ENCODE measurements at places on chromosomes 3 and 15. TPM values are rescaled to one million over a fixed set of nuclear protein-coding genes. Genes with fewer than 3 reads are reported as not detected.
A peak's percentile ranks its signal among the peaks of the same experiment; 100 is the strongest.

DNA sequence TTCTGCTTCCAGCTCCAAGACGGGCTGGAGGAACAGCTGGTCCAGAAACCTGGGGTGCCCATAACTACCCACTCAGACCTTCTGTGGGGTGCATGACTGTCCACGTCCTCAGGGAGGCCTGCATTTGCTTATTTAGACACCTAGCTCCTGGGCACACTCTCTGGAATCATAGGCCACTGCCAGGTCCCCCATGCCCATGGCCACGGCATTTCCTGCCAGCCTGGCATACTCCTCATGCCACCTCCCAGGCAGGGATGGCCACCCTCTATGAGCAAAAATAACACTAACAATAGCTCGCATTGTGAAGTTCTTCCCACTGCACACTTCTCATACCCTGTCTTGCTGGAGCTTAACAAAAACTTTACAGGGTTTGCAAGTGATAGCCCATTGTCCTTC, 166.9 kb upstream of the TPM1 start:
- DNase-seq = no peak

- DNase-seq = no peak
Measured at GRCh38 chr15:52765785-52766184, 24.4 kb downstream of the ONECUT1 start.

DNA sequence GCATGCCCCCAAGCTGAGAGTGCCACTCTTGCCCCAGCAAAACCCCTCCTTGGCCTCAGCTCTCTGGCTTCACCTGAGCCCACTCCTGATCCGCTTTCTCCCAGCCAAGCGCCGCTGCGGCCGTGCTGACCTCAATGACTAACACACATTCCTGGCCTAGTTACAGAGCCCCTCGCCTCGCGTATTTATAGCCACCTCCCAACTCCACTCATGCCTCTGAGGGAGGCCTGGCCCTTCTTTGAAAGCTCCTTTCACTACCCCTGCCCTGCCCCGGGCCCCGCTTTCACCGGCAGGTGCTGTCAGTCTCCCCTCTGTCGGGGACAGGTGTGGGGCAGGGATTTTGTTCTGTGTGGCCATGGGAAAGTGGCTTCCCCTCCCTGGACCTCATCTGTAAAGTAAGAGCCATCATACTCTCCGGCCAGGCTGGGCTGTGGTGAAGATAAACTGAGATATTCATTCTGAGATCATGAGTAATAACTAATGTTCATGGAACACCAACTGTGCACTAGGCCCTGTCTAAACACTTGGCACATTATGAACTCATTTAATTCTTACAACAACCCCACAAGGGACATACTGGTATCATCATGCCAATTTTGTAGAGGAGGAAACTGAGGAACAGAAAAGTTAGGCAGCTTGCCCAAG, 13.2 kb upstream of the ATP2B2 start:
- no peak for DNase-seq

DNA sequence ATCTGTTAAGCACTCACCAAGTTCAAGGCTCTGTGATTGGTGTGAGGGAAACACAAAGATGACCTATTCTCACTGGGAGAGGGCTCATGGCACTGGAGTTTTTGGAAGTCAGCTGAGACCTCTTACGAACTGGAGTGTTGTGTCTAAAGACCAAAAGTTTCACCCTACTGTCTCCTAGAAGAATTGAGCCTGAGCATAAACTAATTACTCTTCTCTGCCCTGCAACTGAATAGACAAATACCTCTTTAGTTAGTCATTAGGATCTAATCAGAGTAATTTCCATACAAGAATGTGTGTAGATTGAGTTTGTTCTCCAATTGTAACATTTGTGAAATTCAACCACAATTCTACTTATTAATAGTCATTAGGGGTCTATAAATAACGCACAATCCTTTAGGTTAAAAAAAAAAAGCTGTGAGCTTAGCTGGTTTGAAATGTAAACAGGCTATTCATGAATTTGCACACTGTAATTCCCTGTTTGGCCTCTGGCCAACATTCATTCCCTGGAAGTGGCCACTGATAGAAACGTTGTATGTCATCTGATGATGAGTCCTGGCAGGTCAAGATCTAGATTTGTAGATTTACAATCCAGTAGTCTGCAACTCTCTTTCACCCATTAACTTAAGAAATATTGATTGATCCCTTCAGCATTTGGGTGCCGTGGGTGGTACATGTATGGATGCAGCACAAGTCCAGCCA, 76.8 kb upstream of the SOX14 start:
- DNase-seq = no peak

DNA sequence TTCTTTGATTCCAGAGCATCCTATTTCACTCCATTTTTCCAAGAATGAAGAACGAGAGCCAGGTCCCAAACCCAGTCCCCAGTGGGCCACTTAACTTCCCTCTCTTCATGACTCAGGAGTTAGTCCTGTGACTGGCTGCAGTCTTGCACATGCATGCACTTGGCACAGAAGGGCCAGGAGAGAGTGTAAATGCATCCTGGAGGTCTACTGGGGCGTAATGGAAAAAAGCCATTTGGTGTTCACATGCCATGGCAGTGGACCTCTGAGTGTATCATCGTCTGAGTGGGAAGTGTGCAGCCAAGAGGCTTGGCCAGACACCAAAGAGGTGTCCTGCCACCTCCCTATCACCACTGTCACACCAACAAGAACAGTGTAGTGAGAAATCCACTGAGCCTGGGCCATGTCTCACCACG, 15.1 kb upstream of the RFTN1 start:
- no peak for DNase-seq

GRCh38 chr15:38671006-38671387, 106.4 kb upstream of the RASGRP1 start:
- DNase-seq = no peak

SLCO2A1 gene
- total RNA-seq = 17.6 TPM

- no peak for DNase-seq
Measured at GRCh38 chr15:40739854-40740253, 15.2 kb downstream of the RMDN3 start.

DPPA2 gene
- total RNA-seq = not detected

IVD gene
- total RNA-seq = 43.6 TPM

DNA sequence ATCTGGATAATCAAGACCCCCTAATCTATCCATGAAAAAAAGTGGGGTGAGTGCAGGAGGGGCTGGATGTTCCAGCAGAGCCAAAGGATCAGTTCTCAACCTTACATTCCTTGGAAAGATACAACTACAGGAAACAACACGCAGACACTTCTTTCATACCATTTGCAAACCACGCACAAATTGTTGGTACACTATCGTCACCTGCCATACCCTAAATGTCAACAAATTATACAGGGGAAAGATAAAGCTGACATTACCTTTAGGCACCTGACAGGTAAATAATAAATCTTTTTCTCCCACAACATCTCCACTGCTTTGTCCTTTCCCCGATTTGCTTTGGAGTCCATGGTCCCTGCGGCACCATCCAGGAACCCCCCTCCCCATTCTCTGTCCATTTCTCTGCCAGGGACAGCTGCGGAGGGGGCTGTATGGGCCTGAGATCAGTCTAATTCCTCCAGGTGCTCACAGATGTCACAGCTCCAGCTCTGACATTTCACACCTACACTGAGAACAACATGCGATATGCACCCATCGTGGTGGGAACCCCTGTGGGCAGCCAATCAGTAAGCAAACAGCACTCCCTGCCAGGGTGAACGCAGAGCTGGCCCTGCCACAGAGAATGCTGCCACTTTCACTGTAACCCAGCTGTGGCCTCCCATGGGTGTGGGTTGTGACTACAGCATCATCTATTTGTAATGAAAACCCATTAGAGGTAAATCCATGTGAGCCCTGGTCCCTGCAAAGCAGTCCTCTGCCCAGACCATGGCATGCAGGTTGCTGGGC, 37.7 kb upstream of the BCL2L10 start:
- no peak for DNase-seq

DNASE1L3 gene
- 2.2 TPM for total RNA-seq

GPR62 gene
- total RNA-seq = 0.11 TPM

FSD2 gene
- total RNA-seq = not detected

MAP2K1 gene
- 36.8 TPM for total RNA-seq

CEMIP gene
- 0.26 TPM for total RNA-seq

QARS1 gene
- total RNA-seq = 229 TPM

- DNase-seq = no peak
Measured at GRCh38 chr15:52137432-52138357, 25.1 kb upstream of the BCL2L10 start.

DNAH1 gene
- 3.5 TPM for total RNA-seq

ST3GAL6 gene
- 3.3 TPM for total RNA-seq

- peak; percentile 60 for DNase-seq
Measured at GRCh38 chr3:46090161-46090591, 62.9 kb upstream of the XCR1 start.

DNA sequence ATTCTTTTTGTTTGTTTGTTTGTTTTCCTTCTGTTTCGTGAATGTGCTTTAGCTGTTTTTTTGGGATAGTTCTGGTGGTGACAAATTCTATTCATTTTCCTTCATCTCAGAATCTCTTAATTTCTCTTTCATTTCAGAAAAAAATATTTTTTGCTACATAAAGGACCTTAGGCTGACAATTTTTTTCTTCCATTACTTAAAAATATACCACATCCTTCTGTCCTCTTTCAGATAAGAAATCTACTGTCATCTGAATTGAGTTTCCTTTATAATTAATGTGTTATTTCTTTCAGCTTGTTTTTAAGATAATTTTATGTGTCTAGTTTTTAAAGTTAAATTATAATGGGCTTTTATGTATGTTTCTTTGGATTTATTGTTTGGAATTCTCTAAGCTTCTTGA, 47.6 kb downstream of the IL16 start:
- no peak for DNase-seq

- DNase-seq = no peak
Measured at GRCh38 chr15:90497376-90497775, 32.3 kb upstream of the CRTC3 start.

- DNase-seq = no peak
Measured at GRCh38 chr3:149450281-149450680, 24.2 kb upstream of the TM4SF4 start.

DNA sequence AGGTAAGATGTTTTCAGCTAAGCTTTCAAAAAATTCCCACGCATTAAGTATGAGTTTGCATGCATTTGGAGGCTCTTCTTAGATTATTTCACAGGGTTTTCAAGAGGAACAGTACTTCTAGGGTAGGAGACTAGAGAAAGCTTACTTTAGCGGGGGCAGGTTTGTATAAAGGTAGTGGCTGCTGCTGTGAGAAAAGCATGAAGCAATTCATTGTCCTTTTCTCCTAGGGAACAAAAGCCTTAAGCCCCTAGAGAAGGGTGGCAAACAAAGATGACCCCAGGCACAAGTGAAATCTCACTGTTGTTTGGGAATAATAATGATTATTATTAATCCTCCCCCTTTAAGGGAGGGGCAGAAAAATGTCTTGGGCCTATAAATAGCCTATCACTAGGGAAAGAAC, 310.7 kb downstream of the DIPK2A start:
- no peak for DNase-seq

CLDN1 gene
- total RNA-seq = not detected

DNA sequence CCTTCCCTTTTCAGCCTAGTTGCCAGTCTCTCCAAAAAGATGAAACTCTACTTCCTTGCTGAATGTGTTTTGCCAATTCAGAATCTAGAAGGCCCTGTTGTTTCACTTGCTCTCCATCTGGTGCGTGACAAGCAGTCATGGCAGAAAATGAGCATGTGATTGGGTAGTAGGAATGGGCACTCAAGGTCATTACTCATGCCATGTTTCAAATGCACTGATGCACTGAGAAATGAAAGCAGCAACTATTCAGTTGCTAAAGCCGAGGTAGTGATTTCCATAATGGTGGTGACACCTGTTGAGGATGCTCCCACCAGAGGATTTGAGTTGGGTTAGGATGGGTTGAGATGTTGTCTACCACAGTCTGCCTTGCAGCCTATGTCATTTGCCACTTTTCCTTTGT, 12.7 kb downstream of the ZBTB38 start:
- no peak for DNase-seq

GRCh38 chr3:50278880-50279224, at the start of gene LSMEM2:
Gene LSMEM2 (plus strand): TSS chr3:50279087. CDS start chr3:50279114, 27 bp downstream.
- DNase-seq = no peak

GRCh38 chr3:58576716-58577115, 475 bp downstream of the FAM107A start:
- no peak for DNase-seq

CISH gene
- 3.4 TPM for total RNA-seq

DNA sequence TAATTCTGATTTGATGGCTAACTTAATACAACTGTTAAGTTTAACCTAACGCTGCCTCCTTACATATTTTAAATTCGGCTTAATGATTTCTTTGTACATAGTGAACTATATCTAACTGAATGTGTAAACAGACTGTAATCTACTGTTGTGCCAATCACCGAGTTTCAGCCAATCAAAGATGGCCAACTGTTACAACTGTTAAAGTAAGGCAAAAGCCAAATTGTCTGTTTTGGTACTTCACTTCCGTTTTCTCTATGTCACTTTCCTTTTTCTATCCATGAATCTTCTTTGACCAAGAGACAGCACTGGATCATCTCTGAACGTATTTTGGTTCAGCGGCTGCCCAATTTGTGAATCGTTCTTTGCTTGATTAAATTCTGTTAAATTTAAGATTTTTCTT, 137.0 kb downstream of the LMLN start:
- DNase-seq = no peak

- no peak for DNase-seq
Measured at GRCh38 chr3:191026746-191027145, 164.3 kb upstream of the GMNC start.

- DNase-seq = no peak
Measured at GRCh38 chr3:106381939-106382335, 513.1 kb upstream of the CBLB start.

KBTBD13 gene
- total RNA-seq = not detected

DNA sequence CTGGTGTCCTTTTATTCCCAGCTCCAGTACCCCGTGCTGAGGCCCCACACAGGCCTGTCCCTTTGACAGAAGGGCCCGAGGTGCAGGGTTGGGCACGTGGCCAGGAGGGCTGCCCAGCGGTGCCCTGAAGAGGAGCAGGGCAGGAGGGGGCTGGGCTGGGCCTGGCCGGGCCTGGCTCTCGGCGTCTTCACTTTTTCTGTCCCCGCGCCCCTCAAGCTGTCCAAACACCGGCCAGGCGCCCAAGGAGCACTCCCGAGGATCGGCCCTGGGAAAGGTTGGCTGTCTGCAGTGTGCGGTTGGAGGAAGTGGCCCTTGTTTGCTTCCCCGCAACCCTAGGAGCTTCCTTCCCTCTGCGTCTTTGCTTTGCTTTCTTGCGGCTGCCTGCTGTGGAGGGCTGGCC, 84.1 kb downstream of the WNT7A start:
- DNase-seq = no peak

DNA sequence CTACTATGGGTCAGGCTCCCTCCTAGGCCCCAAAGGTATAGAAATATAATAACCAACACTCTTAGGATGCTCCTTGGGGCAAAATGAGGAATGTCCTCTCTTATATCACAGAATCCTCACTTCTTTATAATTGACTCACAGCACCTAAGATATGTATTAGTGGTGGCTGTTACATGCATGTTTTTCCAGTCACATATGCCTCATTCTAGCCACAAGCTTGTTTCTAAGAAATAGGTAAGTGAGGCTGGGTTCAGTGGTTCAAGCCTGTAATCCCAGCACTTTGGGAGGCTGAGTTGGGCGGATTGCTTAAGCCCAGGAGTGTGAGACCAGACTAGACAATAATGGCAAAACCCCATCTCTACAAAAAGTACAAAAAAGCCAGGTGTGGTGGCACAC, 57.9 kb upstream of the PSMD6 start:
- DNase-seq = no peak

GRCh38 chr15:57614241-57614640, 22.5 kb downstream of the MYZAP start:
- no peak for DNase-seq

SERPINI2 gene
- total RNA-seq = not detected

RBP2 gene
- total RNA-seq = not detected
